ENCODE measurements at places on chromosomes 6 and 20. TPM values are rescaled to one million over a fixed set of nuclear protein-coding genes. Genes with fewer than 3 reads are reported as not detected.

DNA sequence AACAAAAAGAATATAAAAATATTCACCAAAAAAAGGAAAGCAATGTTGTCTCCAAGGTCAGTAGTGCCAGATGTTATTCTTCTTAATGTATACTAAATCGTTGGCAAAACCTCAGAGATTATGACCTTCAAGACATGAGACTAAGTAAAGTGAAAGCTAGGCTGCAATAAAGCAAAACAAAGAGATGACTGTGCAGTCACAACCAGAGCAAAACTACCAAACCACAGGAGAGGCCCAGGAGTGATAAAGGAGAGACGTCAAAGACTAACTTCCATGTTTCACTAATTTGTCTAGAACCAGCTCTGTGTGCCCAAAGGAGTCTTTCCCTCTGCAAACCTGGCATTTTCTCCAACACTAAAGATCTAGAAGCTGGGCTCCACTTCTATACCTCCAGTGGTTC lies 155.9 kb upstream of the POU3F2 start:
- DNase-seq, result no peak

Gene OXT
- not detected for total RNA-seq

- no peak for DNase-seq
These were observed 2.8 kb downstream of the TMC2 start for GRCh38 chr20:2538931-2539720.

DNA sequence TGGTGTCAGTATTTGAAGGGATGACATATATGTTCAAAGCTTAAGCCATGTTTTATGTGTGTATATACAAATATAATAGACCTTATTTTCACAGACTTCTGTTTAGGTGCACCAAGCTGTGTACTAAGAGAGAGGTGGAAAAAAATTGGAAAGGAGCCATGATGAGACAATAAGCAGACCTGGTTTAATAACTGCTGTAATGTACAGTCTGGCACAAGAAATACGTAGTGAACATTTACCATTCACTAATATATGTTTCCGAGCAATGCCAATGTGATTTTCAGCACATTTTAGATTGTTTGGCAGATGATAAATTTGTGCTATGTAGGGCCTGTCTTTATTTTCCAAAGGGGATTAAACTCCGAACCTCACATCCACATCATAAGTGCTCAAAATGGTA lies 116.3 kb downstream of the KHDC1L start:
- DNase-seq, result no peak

Gene IL17A
- total RNA-seq, result not detected

GRCh38 chr20:41509316-41510200 lies 108.6 kb downstream of the CHD6 start:
- DNase-seq, result no peak

DNA sequence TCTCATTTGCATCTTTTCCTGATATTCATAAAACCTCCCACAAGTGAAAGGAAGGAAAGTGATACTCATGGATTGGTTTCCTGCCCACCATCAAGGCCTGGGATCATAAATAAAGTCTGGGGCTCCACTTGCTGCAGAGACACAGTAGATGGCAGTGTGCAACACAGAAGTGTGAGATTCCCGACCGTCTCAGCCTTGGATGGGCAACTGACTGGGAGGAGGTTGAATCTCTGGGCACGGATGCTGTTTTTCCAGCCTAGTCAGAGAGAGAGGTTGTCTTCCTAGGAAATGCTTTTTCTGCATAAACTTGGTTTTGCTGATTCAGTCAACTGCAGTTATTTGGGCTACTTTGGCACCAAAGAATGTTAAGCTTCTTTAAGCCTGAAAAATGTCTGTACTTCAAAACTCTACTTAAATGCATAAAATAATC lies 9.9 kb upstream of the RFPL4B start:
- DNase-seq, result no peak

- no peak for DNase-seq
These were observed 1.1 kb downstream of the SLC22A23 start for GRCh38 chr6:3455569-3456394.

DNA sequence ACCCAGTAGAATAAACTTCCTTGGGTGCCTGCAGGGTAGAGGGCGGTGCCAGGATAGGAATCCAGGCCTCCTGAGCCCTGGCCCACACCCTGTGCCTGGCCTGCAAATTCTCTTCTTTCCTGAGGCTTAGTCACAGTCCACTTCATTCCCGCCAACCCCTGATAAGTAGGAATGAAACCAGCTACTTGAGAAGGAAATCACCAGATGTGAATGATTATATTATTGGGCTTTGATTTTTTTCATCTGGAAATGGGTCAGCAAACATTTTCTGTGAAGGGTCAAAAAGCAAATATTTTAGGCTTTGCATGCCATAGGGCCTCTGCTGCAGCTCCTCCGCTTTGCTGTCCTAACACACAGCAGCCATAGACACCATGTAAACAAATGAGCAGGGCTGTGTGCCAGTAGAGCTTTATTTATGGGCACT lies 50.2 kb downstream of the STK35 start:
- no peak for DNase-seq
